ENCODE measurements at places on chromosomes 2 and 18.

- no peak for DNase-seq
These were observed 12.2 kb downstream of the LONRF2 start for GRCh38 chr2:100309973-100310719.

DNA sequence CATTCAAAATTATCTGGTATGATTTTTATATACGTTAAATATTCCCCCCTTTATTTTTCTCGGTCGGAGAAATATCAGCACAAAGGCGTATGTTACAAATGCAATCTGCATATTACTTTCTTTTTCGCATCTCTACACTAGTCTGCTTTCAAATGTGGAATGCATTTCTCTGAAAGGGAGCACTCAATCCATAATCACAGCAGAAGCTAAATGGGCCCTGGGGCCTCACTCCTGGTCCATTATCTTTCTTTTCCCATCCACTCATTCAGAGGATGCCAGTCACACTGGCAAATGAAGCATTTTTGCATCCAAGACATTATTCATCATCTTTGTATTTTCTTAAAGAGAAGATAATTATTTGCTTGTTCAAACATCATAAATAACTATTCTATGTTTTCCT, 295.2 kb upstream of the LRP1B start:
- no peak for DNase-seq

GRCh38 chr2:183543222-183543621, 419.0 kb downstream of the NUP35 start:
- DNase-seq: no peak

DNA sequence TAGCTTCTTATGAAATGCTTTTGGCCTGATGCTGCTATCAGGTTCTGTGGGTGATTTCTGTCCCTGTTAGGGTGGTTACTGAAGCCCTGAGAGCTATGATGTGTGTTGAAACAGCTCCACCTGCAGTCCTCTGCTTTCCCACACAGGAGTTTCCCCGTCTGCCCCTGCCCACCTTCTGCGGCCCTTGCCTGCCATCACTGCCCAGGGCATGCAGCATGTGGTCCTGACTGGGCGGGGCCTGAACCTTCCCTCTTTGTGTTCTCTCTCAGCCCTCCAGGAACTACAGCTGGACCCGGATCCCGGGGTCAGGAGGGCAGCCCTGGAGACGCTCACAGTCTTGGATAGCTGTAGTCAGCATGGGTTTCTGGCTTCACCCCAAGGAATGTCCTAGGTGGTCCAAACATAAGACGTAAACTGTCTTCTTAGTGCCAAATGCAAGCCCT, 21.4 kb downstream of the HJURP start:
- peak; percentile 85 for DNase-seq

GRCh38 chr2:215368493-215368809, 56.6 kb downstream of the ATIC start:
- no peak for DNase-seq

- no peak for DNase-seq
These were observed 186.3 kb downstream of the MYCN start for GRCh38 chr2:16126517-16127275.

- no peak for DNase-seq
These were observed 65.3 kb upstream of the TAF1B start for GRCh38 chr2:9778012-9778411.

GRCh38 chr18:39414009-39414700, 1848.6 kb upstream of the CELF4 start:
- no peak for DNase-seq

DNA sequence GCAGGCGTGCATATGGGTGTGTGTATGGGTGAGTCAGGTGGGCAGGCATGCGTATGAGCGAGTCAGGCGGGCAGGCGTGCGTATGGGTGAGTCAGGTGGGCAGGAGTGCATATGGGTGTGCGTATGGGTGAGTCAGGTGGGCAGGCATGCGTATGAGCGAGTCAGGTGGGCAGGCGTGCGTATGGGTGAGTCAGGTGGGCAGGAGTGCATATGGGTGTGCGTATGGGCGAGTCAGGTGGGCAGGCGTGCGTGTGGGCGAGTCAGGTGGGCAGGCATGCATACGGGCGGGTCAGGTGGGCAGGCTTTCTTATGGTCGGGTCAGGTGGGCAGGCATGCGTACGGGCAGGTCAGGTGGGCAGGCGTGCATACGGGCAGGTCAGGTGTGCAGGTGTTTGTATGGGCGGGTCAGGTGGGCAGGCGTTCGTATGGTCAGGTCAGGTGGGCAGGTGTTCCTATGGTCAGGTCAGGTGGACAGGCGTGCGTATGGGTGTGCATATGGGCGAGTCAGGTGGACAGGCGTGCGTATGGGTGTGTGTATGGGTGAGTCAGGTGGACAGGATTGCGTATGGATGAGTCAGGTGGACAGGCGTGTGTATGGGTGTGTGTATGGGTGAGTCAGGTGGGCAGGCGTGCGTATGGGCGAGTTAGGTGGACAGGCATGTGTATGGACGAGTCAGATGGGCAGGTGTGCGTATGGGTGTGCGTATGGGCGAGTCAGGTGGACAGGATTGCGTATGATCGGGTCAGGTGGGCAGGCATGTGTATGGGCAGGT, 28.7 kb upstream of the KLF11 start:
- DNase-seq: no peak

- peak; percentile 87 for DNase-seq
These were observed 23.6 kb downstream of the FZD5 start for GRCh38 chr2:207746131-207746530.

DNA sequence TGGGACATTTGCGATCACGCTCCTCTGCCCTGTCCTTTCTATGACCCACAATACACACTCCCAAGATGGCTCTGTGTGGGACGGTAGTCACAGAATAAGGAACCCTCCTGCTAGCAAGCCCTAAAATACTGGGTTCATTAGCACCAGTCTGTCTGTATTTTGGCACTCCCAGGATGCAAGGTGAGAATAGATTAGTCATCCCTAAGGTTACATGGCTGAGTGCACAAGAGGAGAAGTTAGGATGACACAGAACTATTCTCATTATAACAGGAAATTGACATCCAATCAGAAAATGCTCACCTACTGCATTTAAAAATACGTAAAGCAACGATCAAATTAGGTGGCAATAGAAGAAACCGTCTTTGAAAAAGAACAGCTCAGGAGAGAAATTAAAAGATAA, 590.2 kb downstream of the EPHA4 start:
- no peak for DNase-seq

DNA sequence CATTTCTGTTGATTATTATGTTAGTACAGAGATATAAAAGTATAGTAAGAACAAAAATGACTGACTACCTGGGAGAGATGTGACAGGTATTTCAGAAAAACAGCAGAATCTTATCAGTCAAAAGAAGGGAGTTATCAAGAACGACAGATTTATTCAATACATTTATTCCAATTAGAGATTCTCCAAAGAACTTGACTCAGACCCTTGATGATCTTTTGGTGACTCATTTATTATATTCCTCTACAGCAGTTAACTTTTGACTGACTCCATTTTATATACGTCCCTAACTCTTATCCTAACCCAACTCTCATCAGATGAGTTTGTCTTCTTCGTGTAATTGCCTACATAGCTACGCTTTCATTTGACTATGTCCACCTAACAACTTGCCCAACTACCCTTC, 91.1 kb downstream of the C2orf74 start:
- DNase-seq: no peak

- DNase-seq: no peak
These were observed 26.5 kb downstream of the SCYGR8 start for GRCh38 chr2:227772197-227772661.

DNA sequence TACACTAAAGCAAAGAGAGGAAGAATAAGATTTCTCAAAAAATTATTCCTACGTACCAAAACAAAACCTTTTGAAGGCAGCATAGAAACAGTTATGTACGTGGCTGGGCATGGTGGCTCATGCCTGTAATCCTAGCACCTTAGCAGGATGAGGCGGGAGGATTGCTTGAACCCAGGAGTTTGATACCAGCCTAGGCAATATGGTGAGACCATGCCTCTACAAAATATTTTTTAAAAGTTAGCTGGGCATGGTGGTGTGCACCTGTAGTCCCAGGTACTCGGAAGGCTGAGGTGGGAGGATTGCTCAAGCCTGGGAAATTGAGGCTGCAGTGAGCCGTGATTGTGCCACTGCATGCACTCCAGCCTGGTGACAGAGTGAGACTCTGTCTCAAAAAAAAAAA, 14.9 kb upstream of the CYP26B1 start:
- no peak for DNase-seq

- DNase-seq: peak; percentile 80
These were observed 639.9 kb downstream of the DCC start for GRCh38 chr18:52979892-52980291.

DNA sequence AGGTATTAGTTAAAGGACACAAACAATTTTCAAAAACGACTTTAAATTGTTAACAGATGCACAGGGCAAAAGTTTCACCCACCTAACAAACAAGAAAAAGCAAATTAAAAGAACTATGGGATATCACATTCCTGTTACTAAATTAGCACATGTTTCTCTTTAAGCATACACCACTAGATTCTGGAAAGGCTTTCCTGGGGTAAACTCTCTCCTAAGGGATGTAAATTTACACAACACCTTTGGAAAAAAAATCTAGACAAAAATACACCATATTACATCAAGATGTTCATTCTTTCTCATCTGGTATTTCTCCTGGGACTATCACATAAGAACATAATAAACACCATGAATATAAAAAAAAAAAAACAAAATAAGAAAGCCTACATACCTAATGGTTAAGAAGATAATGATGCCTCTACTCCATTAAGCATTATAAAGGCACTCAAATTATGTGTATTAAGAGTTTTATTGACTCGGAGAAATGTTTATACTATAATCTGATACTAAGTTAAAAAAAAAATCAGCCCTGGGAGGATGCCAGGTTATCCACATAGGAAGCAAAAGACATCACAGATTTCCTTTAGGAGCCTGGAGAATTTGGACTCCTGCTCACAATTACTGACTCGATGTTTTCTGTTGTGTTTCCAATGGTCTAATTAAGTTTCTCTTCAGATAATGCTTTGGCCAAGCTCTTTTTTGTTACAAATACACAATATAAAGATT, 82.8 kb upstream of the AFF3 start:
- no peak for DNase-seq

DNA sequence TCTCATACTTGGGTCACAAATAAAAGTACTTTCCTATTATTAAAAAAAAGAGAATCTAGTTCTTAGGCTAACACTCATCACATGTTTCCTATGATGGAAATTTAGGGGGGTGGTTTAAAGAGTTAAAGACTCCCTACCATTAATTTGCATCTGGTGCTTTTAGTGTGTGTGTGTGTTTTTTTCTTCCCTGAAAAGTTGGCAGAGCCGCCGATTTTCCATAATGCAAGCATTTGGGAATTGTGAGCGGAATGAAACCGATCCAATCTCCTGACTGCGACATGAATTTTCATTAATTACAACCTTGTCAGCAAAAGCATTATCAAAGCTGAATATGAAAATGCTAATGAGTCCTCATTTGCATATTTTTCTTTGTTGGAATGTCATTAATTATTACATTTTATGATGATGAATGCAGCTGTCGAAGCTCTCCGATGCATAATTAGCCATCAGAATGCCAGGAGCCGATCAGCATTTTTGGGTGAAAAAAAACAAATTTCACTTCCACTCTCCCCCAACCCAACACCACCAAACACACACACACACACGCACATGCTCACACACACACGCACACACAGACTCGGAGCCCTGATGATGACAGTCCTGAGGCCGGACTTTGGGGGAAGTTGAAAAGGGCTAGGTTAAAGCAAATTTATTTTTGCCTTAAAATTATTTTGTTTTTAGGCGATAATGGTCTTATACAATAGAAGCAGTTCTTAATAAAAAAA, 165.4 kb downstream of the TCF4 start:
- DNase-seq: no peak

- DNase-seq: no peak
These were observed 294.6 kb downstream of the LRATD1 start for GRCh38 chr2:14927021-14927564.

GRCh38 chr2:118671701-118672454, 175.6 kb downstream of the EN1 start:
- no peak for DNase-seq

DNA sequence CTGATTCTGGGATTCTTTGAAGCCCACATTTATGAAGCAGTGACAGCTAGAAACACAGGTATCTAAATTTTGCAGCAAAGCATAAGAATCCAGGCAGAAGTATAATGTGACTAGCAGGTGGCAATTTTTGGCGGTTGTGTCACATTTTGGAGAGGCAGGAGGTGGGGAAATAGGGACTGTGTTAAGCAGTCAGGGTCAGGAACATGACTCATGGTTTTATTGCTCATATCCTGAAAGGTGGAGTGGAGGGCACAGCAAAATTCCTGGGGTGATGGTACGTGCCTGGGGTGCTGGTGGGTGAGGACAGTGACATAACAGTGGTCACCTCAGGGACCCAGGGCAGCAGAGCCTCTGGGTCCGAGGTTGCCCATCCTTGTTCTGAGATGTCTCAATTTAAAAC, 63.5 kb upstream of the TTN start:
- no peak for DNase-seq

DNA sequence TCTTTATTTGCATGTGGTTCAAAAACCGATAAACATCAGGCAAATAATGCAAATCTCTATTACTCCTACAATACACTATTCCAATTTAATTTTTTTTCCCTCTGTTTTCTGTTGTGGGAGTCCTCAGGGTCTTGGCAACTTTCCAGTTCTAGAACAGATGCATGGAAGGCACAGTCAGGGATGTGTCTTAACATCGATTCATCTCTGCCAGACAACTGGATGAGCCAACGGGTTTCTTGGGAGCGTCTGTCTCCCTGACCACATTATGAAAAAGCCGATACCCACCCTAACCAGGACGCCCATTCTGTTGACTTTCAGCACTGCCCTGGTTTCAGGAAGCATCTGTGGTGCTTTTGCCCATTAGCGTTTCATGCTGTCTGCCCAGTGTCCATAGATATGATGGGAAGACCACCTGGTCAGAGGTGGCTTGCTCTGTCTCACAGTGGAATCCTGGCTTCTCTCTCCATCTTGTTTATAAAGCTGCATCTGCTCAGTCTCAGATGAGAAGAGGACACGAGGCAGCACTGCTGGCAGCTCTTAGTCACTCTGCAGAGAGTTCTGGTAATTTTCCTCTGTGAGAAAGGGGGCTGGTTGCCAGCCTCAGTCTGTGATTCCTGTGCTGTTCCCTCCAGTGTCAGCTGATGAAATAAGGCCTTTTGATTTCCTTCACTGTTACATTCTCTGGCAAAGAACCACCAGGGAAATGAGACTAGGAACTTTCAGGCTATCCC, 57.9 kb upstream of the KCNE4 start:
- no peak for DNase-seq

DNA sequence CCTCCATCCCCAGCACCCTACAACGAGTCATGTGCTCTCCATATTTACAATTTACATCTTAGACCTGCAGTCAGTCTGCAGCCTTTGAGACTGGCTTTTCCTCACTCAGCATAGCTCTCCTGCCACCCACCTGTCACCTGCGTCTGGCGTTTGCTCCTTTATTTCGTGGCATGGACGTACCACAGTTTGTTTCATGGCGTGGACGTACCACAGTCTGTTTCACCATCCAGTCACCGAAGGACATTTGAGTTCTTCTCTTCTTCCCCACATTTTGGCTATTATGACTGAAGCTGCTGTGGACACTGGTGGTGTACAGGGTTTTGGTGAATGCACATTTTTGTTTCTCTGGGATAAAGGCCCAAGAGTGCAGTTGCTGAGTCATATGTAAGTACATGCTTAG, 141.8 kb upstream of the CTDP1 start:
- no peak for DNase-seq

- DNase-seq: peak; percentile 67
These were observed 7.3 kb upstream of the DUSP2 start for GRCh38 chr2:96152304-96153161.
